ENCODE measurements at places on chromosomes 7 and 10. TPM values are rescaled to one million over a fixed set of nuclear protein-coding genes. Genes with fewer than 3 reads are reported as not detected.

GRCh38 chr7:135661311-135662122 is 797 bp upstream of the STMP1 start:
- no peaks in the 10 kb centered on the region for H3K27me3 ChIP-seq
- H3K36me3 ChIP-seq: peaks cover 12% of the 10 kb centered on the region
- peak overlapping the region; percentile 86 for H3K4me3 ChIP-seq

DNA sequence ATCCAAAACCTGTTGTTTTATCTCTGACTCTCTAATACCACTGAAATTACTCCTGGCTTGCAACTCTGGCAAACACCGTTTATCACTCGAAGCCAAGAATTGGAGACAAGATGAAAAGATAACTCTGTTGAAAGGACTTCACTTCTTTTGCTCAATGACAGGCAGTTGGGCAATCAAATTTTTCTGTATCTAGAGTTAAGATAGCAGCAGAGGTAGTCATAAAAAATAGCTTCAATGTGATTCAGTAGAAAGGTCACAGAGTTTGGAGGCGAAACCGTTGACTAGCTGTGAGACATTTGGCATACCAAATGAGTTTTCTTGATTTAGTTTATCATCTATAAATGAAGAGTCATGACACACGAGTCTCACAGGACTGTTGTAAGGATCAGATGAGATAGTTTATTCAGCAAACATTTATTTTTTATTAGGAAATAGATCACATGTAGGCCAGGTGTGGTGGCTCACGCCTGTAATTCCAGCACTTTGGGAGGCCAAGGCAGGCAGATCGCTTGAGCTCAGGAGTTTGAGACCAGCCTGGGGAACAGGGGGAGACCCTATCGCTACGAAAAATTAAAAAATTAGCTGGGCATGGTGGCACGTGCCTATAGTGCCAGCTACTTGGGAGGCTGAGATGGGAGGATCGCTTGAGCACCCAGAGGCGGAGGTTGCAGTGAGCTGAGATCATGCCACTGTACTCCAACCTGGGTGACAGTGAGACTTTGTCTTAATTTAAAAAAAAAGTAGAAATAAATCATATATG is 23.6 kb downstream of the AKR1B1 start:
- no peak for DNase-seq
- peaks cover 12% of the 10 kb centered on the region for H3K4me1 ChIP-seq
- H3K27me3 ChIP-seq: no peaks in the 10 kb centered on the region
- peaks cover 16% of the 10 kb centered on the region for H3K36me3 ChIP-seq
- no peak overlapping the region for H3K4me3 ChIP-seq

GRCh38 chr10:132593389-132593788 is 55.8 kb downstream of the INPP5A start:
- H3K27ac ChIP-seq: peak overlapping the region; percentile 37
- peaks cover 2% of the 10 kb centered on the region for H3K36me3 ChIP-seq
- peak overlapping the region; percentile 3 for H3K4me3 ChIP-seq

DNA sequence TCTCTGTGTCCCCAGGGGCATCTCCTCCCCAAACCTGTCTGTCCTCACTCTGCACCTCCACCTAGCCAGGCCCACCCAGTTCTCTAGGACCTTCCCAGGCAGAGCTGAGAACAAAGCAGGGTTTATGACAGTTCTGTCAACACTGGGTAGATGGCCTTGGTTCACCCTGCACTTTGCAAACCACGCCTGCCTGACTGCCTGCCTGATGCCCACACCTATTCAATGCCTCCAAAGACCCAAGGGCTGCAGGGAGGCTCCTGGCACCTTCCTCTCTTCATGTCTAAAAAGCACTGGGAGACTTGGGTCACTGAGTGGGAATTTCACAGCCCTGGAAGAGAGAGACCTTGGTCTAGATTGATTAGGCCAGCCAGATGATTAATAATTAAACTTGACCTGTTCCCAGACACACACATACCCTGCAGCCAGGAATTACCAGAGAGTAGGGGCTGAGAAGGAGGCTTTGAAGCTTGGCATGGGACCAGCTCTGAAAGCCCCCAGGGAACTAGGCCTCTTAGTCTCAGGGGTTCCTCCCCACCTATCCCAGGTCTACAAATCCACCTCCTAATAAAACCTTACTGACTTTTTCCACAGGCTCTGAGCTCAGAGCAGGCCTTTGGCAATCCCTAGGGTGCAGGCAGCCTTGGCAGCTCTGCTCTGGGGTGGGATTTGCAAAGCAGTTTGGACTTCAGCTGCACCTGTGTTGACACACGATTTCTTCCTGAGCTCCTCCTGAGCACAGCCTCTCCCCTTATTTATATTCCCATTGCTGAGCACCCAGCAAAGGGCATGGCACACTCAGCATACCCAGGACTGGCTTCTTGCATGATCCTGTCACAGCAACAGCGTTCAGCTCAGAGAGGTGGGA is 25.7 kb upstream of the PDCD4 start:
- DNase-seq: no peak
- H3K36me3 ChIP-seq: no peaks in the 10 kb centered on the region
- H3K4me3 ChIP-seq: no peak overlapping the region
- H3K4me1 ChIP-seq: peaks cover 72% of the 10 kb centered on the region

- H3K4me3 ChIP-seq: no peak overlapping the region
- H3K4me1 ChIP-seq: peaks cover 39% of the 10 kb centered on the region
- DNase-seq: peak; percentile 65
- no peaks in the 10 kb centered on the region for H3K27me3 ChIP-seq
- no peaks in the 10 kb centered on the region for H3K36me3 ChIP-seq
- H3K27ac ChIP-seq: no peak overlapping the region
Observed at GRCh38 chr7:106057962-106058927, 53.9 kb downstream of the SYPL1 start.

DNA sequence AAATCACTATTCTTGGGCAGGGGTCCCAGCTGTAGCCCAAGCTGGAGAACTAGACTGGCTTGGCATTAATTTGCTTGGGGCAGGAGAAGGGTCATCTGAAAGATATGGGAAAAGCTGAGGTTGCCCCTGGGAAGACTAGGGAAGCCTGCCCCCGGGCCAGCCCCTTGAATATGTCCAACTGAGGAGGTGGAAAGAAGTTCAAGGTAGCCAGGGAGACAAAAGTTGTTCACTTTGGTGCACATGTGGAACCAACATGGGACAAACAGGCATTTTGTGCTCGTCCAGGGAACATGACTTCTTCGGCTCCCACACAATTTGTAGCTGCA is 1.4 kb upstream of the LRRC61 start:
- peaks cover 45% of the 10 kb centered on the region for H3K36me3 ChIP-seq
- peak overlapping the region; percentile 100 for H3K27ac ChIP-seq
- H3K27me3 ChIP-seq: no peaks in the 10 kb centered on the region

The ENTPD1 gene
- 4.4 TPM for total RNA-seq

The JAKMIP3 gene
- total RNA-seq: 0.31 TPM

The FAM131B gene
- total RNA-seq: 2.9 TPM

The HOXA3 gene
- total RNA-seq: not detected

The LFNG gene
- 50.6 TPM for total RNA-seq

Measured in activated CD8-positive, alpha-beta T cell treated with anti-CD3 and anti-CD28 coated beads for 36 hours (primary cell).